Activated CD8-positive, alpha-beta memory T cell treated with anti-CD3 and anti-CD28 coated beads for 1 hour (primary cell): ENCODE measurements at places on chromosomes 1 and 21.
A peak's percentile ranks its signal among the peaks of the same experiment; 100 is the strongest.

DNA sequence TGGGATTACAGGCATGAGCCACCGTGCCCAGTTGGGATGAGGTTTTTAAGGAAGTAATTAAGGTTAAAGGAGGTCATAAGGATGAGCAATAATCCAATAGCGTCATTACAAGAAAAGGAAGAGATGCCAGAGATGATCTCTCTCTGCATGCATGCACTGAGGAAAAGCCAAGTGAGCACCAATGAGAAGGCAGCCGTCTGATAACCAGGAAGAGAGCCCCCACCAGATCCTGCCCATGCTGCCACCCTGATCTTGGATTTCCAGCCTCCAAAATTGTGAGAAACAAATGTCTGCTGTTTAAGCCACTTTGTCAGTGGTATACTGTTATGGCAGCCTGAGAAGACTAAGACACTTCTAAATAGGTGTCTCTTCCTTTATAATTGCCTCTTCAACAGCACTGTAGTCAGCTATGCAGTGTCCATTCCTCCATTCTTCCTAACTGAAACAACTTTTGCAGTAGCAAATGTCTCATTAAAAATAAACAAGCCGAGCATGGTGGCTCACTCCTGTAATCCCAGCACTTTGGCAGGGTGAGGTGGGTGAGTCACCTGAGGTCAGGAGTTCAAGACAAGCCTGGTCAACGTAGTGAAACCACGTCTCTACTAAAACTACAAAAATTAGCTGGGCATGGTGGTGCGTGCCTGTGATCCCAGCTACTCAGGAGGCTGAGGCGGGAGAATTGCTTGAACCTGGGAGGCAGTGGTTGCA is 216.2 kb upstream of the RUNX1 start:
- no peak for DNase-seq

GRCh38 chr1:37284053-37284452 is 190.3 kb upstream of the ZC3H12A start:
- DNase-seq: no peak

- DNase-seq: no peak
Measured at GRCh38 chr1:160244209-160244608, 18.1 kb downstream of the DCAF8 start.

DNA sequence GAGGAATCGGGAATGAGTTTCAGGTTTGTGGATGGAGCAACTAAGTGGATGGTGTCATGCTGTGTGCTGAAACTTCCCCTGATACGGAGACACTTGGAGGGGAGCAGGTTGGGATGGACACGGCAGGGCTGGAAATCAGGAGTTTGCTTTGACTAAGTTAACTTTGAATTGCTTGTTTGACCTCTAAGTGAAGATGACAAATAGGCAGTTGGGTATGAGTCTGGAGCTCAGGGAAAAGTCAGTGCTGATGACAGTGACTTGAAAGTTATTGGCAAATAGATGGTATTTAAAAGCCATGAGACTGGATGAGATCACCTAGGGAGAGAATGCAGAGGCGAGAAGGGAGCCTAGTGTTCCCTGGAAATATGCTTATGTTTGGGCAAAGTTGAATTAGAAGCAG is 12.8 kb upstream of the ZSCAN20 start:
- no peak for DNase-seq

- DNase-seq: no peak
Measured at GRCh38 chr1:38608202-38608864, 251.2 kb downstream of the RRAGC start.

- DNase-seq: no peak
Measured at GRCh38 chr1:43565600-43566360, 35.1 kb downstream of the PTPRF start.

DNA sequence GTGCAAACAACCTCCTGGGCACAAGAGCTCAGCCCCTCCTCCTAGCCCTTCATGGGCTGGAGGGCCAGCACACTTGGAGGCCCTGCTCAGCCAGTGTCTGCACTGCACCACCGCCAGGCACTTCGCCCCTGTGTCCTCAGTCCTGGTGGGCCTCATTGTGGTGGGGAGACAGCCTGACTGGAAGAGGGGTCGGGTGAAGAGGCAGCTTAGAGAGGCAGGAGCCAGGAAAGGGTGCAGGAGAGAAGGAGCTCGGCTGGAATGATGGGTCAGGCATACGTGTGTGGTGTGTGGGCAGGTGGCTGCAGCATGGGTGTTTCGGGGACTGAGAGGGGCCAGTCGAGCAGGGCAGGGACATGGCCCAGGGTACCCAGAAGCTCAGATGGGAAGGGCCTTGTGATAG is 4.1 kb downstream of the WNT3A start:
- DNase-seq: no peak

DNA sequence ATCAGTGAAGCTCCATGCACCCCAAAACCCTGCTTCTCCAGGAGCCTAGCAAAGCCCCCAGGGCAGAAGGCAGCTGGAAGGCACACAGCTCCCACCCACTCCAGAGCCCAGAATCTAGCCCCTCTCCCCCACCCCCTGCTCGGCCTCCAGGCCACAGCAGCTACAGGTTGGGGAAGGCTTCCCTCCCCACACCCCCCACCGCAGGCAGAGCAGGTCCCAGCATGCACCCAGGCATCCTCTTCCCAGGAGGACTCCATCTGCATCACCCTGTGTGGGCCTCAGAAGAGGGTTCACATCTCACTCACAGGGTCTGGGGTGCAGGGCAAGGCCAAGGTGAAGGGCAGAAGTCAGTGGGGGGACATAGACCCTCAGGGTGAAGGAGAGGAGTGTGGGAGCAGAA is 719 bp downstream of the S100A14 start:
- DNase-seq: no peak

DNA sequence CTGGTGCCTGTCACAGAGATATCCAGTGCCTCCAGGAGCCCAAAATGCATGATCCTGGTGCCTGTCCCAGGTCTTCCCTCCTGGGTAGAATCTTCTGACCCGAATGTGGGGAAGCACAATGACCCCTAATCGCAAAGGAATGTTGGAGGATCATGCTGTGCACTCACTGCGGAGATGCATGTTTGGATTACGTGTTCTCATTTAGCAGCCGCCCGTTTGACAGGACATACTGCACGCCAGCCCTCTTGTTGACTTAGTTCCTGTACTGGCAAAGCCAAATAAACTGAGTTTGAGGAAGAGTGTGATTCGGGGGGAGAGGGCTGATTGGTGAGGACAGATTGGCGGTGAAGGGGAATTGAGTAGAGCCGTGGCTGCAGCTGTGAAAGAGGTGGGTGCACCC is 85.9 kb upstream of the SIM2 start:
- no peak for DNase-seq

DNA sequence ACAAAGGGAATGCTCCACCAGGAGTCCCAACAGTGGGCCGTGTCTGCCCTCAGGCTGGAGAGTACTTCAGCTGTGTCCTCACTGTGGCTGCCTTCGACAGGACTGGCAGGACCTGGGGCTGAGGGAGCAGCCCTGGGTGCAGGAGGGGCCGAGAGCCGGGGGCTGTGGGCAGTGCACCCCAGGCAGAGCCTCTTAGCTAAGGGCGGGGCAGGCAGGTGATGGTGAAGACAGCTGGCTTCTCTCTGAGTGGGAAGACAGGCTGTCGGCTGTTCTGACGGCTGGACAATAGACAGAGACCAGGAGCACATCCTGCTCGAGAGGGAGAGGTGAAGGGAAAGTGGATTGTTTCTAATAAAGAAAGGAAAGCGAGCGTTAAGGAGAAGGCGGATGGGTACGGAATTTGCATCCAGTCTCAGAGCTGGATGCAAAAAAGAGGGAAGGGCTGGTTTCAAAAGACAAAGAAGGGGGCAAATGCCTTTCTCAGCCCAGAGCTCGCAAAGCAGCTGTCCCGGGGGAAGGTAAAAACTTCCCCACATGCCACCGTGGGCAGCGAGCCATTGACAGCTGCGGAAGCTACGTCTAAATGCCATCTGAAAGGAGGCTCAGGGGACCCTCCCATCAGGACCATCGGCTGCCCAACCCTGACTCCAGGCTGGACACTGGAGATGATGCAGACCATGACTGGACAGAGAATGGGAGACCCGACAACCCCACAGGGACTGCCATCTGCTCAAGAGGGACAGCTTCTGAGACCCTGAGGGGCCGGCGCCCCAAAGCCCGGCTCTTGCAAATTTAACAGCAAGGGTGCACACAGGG is 92.0 kb downstream of the STUM start:
- no peak for DNase-seq

DNA sequence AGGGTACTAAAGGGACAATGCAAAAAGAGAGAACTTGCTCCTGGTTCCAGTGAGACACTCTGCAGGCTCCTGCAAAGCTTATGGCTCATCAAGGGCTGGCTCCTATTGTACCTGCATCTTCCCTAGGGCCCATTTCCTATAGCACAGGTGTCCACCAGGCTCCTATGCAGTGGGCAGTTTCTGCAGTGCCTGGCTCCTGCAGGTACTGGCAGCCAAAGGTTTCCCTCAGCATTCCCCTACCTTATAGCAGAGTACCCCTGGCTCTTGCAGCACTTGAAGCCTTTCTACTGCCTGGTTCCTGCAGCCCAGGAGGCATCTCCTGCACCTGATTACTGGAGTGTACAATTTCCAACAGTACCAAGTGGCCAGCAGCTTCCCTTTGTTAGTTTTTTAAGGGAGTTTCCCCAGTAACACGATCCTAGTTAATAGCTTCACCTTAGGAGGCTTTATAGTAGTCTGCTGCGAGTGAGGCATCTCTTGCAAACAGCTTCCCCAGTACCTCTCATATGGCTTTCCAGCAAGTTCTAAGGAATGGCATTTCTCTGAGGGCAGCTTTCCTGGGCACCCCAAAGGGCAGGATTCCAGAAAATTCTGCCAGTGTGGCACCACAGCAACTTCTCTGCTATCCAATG is 141.7 kb downstream of the DENND1B start:
- DNase-seq: no peak

DNA sequence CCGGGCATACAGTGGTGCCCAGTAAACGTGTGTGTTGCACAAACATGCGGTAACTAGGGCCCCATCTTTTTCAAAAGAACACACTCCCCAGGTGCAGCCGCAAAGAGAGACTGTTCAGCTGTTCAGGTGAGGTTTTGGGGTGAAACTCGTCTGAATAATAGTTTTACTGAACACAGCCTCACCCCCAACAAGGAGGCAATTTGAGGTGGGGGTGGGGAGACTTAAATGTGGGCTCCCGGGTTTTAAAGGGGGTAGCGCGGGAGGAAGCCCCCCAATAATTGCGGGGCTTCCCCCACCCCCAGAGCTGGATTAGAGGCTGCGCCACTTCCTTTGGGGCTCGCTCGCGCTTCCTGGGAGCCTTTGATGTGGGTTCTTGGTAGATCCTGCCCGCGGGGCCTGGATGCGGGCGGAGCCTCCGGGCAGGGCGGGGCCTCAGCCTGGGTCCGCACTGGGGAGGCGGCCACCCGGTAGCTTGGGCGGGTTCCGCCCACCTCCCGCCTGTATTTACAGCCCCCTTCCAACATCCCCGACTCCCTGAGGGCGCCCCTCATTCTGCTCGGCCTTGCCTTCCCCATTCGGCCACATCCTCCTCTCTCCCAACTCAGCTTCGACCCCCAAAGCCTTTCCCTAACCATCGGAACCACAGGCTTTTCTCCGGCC is 6.4 kb upstream of the EPHA2 start:
- peak; percentile 30 for DNase-seq

DNA sequence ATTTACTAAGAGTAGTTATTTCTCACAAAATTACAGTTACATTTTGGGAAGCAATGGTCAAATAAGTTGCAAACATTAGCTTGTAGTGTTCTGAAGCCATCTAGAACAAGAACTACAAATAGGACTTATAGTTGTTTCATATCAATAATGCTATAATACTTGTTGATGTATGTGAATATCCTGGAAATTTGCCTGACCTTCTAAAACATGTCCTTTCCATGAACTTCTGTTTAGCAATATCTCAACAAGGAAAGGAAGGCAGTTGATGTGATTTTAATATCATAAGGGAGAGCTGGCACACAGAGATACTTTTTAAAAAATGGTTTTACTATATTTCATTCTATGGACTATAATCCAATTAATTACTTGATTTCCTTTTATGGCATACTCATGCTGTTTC is 47.1 kb upstream of the SAMSN1 start:
- no peak for DNase-seq

- DNase-seq: no peak
Measured at GRCh38 chr1:76291737-76292136, 217.2 kb downstream of the ST6GALNAC3 start.

DNA sequence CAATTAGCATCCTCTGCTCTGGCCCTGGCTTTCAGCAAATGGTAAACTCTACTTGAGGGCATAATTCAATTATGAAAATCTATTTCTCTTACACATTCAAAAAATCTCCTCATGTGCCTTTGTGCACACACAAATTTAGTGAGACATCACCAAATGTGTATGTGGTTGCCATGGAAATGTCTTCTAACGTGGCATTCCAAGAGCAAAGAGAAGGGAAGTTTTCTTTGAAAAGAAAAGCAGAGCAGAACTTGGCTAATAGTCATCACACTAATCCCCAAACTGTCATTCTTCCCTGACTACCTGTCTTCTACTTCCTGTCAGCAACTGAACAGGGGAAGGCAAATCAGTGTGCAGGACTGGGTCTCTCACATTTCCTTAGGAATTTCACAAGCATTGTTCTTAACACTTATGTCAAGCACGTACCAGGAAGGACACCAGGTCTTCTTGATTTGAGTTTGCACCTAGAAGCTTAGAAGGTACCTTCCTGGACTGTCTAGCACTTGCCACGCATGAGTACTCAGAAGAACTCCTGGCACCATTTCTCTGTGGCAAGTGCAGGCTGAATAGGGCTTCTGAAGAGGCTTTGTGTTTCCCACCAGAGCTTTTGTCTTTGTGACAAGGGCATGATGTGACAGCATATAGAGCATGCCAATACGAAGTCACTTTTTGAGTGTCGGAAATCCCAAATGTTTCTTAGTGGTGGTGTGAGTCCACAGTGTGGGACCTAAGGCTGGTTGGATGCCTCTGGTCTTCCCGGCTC is 32.3 kb downstream of the MAN1C1 start:
- no peak for DNase-seq

DNA sequence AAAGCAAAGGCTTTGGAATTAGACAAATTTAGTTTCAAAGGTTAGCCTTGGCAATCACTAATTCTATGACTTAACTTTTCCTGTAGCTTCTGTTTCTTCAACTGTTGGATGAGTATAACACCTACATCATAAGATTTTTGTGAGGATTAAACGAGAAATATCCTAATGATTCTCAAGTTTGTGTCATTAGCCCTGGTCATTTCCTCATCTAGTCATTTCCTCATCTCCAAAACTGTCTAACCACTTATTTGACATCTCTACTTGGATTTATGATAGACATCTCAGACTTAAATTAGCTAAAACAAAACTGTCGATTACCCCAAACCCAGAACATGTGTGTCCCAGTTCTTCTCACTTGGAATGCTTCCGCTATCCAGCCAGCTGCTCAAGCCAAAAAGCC is 80.2 kb upstream of the CHODL start:
- DNase-seq: no peak

- no peak for DNase-seq
Measured at GRCh38 chr1:231272880-231273279, 31.9 kb downstream of the GNPAT start.

GRCh38 chr1:225863167-225863566 is 19.0 kb downstream of the TMEM63A start:
- DNase-seq: no peak

DNA sequence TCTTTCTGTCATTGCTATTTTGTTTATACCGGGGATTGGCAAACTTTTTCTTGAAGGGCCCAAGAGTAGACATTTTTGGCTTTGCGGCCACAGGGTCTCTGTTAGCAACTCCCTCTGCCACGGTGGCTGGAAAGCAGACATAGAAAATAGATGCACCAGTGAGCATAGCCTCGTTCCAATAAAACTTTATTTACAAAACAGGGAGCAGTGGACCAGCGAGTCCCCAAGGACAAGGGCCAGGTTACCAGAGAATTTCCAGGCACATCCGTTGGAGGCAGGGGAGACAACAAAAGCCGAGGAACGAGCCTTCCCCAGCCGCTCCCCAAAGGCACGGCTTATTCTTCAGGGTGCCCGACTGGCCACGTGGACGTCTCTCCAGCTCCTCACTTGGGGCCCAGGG is 26.5 kb downstream of the FAAP20 start:
- no peak for DNase-seq

- DNase-seq: no peak
Measured at GRCh38 chr21:18265944-18266343, 21.3 kb downstream of the CHODL start.
